ENCODE measurements at places on chromosomes 11 and 22. TPM values are rescaled to one million over a fixed set of nuclear protein-coding genes. Genes with fewer than 3 reads are reported as not detected.

- no peak for DNase-seq
Measured at GRCh38 chr11:75858613-75859012, 43.6 kb downstream of the UVRAG start.

- DNase-seq: no peak
Measured at GRCh38 chr22:47596176-47596690, 833.8 kb downstream of the TBC1D22A start.

GRCh38 chr22:47472636-47473035 is 710.2 kb downstream of the TBC1D22A start:
- no peak for DNase-seq

DNA sequence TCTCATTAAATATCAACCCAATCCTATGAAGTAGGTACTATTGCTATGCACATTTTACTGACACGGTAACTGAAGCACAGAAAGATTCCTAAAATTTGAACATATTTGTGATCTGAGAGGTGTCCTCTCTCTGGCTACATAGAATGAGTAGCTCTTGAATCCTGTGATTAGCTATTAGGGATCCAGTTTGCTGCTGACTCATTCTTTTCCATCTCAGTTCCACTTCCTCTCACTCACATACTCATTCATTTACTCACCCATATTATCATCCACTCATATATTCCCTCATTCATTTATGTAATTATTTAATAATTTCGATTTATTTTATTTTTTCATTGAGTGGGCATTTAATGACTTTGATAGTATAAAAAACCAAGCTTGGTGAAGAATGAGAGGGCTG is 42.7 kb downstream of the OR5B17 start:
- no peak for DNase-seq

DNA sequence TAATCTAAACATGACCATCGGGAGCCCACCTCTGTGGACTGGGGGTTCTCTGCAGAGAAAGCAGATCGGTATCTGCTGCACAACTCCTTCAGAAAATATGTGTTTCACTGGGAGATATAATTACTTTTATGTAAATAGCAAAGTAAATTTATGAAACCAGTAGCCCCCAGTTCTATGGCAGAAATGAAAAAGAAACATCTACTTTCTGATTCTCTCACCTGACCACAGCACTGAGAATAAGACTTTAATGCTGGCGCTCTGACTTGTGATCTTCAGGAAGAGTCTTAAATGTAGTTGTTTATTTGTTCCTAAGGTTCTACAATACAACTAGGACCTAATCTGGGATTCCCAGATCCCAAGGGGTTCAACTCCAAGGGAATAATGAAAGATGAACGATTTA is 518.0 kb downstream of the DLG2 start:
- DNase-seq: no peak

DNA sequence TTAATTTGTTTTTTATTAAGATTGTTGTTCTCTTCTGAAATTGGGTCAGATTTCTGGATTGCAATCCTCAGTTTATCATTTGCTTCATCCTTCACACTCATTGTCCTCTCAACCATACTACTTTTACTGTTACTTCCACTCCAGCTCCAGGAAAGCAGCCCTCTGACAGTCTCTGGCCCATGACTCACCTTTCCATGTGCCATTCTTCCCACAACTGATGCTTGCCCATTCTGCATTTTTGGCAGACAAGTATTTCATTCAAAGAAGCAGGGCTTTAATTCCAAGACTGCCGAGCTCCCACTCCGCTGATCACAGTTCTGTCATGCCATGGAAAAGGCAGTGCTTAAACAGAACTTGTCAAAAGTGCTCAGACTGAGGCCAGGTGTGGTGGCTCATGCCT is 139.2 kb downstream of the WNT11 start:
- no peak for DNase-seq

DNA sequence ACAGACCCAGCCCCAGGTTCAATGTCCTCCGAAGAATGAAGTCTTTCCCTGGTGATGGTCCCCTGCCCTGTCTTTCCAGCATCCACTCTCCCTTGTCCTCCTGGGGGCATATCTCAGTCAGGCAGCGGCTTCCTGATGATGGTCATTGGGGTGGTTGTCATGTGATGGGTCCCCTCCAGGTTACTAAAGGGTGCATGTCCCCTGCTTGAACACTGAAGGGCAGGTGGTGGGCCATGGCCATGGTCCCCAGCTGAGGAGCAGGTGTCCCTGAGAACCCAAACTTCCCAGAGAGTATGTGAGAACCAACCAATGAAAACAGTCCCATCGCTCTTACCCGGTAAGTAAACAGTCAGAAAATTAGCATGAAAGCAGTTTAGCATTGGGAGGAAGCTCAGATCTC is 14.1 kb downstream of the APOL1 start:
- no peak for DNase-seq

DNA sequence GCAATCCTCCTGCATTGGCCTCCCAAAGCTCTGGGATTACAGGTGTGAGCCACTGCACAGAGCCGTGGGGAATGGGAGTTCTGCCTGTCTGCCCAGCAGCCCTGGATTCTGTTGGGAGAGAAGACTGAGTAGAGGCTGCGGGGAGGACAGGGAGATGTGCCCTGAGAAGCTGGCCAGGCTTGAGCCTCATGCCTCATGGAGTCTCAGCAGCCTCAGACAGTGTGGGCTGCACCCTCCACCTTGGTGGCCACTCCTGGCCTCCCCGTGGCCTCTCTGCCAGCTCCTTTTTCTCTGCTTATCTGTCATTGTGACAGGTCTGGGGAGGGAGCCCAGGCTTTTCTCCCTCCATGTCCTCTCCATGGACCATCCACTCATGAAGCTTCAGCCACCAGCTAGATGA is 43.2 kb downstream of the DKK3 start:
- DNase-seq: no peak

- no peak for DNase-seq
Measured at GRCh38 chr11:74204701-74205100, 33.6 kb downstream of the PPME1 start.

GRCh38 chr11:65243797-65244196 is 18.0 kb upstream of the POLA2 start:
- no peak for DNase-seq

DNA sequence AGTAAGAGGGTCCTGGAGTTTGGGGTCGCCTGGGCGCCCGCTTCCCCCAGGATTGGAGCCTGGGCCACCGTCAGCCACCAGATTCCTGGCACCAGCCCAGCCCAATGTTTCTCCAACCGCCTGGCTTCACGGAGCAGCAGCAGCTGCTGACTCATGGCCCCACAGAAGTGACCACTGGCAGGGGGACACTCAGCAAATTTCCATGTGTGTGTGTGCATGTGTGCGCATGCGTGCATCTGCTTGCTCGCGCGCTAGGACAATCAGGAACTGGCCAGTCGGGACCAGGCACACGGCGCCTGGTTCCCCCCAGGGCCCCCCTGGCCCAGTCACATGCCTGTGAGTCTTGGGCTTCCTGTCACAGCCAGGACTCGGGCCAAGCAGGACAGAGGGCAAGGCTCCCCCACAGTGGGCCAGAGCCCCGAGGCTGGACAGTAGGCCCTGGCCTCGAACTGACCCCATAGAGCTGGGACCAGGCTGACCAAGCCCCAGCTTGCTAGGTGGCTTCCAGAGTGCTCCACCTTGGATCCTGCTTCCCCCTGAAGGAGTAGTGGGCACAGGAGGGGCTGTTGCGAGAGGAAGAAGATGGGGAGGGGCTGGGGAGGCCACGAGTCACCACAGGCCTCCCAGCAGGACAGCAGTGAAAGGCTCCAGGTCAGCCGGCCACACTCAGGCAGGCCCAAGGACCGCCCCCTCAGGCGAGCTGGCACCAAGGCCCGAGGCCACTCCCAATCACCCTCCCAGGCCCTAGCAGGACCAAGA is 3.2 kb downstream of the CTSD start:
- no peak for DNase-seq

DNA sequence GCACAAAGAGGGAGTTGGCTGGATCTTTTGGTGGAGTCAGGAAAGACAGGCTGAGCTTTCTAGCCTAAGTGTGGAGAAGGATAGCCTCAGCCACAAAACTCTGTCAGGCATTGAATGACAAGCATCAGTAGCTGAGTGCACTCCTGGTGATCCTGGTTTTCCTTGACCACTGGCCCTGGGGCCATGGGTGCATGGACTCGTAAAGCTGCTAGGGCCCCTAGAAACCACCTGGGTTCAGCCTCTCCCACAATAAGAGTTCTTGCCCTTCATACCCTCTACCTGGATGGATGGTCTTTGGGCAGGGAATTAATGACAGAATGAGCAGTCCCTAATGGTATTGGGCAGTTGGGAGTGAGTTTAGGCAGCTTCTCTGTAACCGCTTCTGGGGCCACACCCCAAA is 22.9 kb downstream of the TUB start:
- no peak for DNase-seq

GRCh38 chr11:35088226-35088625 is 50.7 kb upstream of the CD44 start:
- DNase-seq: peak; percentile 32

GRCh38 chr11:92317222-92317621 is 92.6 kb downstream of the FAT3 start:
- no peak for DNase-seq

DNA sequence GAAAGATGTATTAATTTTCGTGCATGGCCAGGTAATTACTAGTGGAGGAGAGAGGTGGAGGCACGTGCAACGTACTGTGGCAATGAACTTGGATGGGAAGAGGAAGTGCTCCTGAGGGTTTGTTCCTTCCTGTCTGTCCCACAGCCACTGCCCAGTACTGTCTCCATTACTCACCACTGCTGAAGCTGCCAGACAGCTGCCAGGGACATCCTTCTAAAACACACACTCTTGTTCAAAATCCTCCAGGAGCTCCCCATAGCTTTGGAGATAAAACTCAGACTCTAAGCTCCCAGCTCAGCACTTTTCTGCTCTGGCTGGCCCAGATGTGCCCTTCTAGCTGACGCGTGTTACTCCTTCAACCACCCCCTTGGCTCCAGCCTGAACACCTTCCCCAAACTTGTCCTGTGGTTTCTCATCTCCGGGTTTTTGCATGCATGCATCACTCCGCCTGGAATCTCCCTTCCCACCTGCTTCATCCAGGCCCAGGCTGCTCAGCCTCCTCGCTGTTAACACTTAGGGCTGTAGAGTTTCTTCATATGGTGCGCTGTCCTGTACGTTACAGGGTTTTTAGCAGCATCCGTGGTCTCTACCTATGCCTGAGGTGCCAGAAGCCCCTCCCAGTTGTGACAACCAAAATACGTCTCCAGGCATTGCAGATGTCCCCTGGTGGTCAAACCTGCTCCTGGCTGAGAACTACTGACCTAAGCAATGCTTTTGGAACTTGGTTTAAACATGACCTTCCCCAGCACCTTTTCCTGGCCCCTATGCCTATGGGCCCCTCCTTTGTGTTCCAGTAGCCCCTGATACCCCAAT is 69.5 kb downstream of the C11orf91 start:
- no peak for DNase-seq

DNA sequence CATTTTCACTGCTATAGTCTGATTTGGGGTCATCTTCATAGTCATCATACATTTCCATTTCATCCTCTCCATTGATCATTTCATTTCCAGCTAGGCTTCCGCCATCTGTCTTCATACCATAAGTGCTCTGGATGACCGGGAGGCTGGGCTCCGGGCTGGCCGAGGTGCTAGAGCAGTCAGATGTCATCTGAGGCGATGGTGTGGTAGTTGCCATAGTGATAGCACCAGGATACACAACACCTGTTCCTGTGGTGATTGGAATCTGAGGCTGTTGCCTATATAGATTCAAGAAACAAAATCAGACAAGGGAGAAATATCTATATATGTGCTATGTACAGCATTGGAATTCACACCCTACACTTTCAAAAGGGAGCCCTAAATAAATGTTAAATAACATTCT is 383.5 kb downstream of the SOX6 start:
- no peak for DNase-seq

DNA sequence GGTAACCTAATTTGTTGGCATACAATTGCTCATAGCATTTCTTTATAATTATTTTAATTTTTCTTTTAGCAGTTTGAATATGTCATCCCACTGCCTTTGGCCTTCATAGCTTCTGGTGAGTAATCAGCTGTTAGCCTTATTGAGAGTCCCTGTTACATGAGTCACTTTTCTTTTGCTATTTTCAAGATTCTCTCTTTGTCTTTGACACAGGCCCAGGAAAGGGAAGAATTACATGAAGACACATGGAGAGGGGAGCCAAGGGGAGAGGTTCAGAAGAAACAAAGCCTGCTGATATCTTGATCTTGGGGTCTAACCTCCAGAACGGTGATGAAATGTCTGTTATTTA is 418.2 kb downstream of the METTL15 start:
- no peak for DNase-seq

Gene RBMXL2
- total RNA-seq: not detected

Gene ARHGAP42
- not detected for total RNA-seq

Gene VSIG10L2
- not detected for total RNA-seq

Gene GPHA2
- not detected for total RNA-seq

Measured in activated CD4-positive, alpha-beta memory T cell treated with anti-CD3 and anti-CD28 coated beads for 36 hours (primary cell).